ENCODE measurements at places on chromosomes 2 and 18.

- DNase-seq, result no peak
Observed at GRCh38 chr2:57330447-57330846, 716.2 kb upstream of the VRK2 start.

- DNase-seq, result no peak
Observed at GRCh38 chr2:218814540-218815243, 16.9 kb downstream of the PRKAG3 start.

DNA sequence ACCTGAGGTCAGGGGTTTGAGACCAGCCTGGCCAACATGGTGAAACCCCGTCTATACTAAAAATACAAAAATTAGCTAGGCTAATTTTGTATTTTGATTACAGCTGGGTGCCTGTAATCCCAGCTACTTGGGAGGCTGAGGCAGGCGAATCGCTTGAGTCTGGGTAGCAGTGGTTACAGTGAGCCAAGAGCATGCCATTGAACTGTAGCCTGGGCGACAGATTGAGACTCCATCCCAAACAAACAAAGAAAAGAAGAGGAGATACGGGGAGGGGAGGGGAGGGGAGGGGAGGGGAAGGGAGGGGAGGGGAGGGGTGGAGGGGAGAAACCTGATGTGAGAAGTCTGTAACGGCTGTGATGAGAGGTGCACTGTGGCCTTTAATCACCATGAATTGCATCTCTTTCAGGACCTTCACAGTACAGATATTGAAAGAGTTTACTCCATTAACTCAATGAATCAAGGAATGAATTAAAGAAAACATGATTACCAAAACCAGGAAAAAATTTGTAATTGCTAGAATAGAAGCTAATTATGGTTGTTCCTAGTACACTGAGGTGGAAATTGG is 135.3 kb downstream of the CALCRL start:
- no peak for DNase-seq

DNA sequence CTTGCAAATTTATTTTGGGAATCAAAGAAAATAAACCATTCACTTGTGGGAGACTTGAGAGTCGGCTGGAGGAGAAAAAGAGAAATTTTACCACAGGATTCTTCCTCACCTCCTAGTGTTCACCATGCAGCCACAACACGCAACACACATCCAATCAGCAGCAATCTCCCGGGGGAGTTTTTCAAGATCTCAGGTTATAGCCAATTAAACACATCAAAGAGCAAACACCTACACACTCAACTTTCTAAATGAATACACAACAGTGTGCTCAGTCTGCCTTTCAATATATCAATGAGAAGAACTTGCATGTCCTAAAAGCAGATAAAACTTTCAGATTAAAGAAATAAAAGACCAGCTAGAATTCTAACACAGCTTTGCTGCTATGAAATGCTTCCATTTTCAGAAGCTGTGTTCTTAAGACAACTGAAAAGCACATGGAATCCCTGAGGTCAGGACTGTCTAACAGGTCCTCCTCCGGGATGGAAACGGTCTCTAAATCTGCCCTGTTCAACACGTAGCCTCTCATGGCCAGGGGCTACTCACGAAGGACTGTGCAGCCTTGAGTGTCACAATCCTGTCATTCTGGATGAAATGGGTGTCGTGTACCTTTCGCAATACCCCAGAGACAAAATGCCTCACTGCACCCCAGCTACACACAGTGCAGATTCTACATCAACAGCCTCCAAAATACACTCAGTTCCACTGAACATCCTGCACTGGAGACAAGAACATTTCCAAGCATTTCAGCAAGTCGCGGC is 84.2 kb downstream of the ZNF516 start:
- no peak for DNase-seq

DNA sequence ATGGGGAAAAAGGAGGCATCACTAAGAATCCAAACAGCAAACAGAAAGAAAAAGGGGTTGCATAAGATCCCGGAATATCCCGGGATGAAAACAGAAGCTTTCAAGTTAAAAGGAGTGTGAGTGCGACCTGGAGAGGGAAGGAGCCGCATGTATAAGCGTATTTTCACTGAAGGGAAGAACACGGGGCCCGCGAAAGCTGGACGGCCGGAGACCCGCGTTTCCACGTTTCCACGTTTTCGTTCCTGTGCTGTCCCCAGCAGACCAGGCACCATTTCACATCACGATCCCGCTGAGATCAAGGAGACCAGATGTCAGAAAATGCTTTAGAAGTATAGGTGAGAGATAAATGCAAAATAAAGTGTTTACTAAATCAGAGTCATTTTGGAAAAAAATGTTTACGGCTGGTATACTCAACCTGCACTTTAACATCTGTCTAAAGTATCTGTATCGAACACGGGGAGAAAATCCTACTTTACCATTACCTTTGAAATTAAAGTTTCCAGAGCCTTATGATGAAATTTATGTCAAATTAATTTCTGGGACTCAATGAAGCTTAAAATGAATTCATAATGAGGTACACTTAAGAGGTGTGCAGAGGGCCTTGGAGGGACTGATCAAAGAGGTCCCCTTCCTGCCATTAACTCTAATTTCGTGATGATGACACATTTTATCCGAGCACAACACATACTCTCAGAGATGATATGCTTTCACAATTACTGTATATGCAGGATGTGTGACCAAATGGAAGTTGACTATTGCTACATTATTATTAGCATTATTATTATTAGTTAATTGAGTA is 71.0 kb upstream of the SALL3 start:
- no peak for DNase-seq

DNA sequence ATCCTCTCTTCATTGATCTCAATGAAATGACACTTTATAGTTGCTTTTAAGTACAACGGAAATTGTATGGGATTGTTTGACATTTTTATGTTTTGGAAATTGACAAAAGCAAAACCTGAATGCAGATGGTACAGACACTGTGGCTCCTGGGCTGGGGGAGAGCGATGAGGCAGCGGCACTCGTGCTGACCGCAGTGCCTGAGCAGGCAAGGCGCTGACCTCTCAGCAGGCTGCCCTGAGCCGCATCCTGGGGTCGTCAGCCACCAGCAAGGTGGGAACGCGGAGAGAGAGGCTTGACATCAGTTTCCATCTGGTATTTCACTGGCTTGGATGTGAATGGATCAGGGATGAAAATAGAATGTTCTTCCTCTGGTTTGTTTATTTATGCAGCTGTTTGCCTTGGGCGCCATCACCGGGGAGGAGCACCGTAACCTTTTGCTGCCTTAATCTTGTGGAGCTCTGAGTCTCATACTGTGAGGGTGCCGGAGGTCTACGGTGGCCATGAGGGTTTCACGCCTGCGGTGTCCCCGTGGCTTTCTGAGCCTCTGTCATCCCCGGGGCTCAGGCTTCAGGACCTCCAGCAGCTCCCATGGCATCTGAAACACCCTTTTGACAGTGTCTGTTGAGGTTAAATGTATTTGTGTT is 94.8 kb upstream of the TPO start:
- DNase-seq, result no peak

GRCh38 chr18:48868468-48869466 is 82.0 kb downstream of the SMAD7 start:
- no peak for DNase-seq

DNA sequence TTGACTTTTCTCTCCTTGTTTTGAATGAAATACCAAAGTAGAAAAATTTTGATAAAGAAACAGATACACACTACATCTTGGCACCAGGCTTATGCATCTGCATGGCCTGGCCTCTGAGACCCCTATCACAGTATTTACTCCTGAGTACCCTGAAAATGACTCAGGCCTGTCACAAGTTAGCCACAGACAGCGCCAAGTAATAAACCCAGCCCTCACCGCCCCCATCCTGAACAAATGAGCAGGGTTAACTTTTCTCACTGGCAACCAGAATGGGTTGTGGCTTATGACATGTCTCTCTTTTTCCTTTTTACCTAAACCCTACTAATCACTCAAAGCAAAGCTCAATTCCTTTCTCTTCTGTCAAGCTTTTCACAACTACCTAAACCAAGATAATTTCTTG is 35.3 kb downstream of the SPRED2 start:
- no peak for DNase-seq

DNA sequence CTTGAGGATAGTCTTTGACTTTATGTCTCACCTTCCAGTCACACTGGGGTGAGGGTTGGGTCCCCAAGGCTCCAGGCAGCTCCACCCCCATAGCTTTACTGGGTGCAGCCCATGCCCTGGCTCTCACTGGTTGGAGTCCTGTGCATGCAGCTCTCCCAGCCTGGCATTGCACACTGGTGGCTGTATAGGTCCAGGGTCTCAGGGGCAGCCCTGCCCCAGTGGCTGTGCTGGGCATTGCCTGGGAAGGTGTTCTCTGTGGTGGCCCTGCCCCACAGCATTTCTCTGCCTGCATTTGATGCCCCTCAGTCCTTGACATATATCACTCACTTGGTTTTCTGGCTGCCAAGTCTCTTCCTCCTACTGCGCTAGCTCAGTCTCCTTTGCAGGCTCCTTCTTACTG is 21.2 kb downstream of the MPHOSPH10 start:
- DNase-seq, result no peak

- DNase-seq, result no peak
Observed at GRCh38 chr2:229096409-229097066, 174.5 kb downstream of the PID1 start.

- DNase-seq, result no peak
Observed at GRCh38 chr2:83069724-83070123, 1389.4 kb downstream of the SUCLG1 start.

DNA sequence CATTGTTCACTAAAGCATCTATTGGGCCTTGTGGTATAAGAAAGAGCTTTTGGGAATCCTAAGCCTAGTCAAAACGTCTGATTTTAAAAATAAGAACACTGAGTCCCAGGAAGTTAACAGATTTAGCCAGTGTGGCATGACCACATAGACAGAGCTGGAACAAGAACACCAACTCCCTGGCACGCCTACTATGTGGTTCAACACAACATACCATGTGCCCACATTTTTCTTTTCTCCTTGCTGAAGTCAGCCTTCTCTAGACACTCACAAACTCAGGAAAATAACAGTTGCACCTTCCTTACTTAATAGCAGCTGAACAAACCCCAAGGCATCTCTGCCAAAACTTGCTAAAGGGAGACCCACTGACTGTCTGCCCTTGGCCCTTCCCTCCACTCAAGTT is 124.8 kb downstream of the C1D start:
- DNase-seq, result no peak

- DNase-seq, result no peak
Observed at GRCh38 chr2:152470861-152471854, 136.2 kb downstream of the FMNL2 start.

GRCh38 chr2:11697103-11697871 is 27.3 kb upstream of the NTSR2 start:
- no peak for DNase-seq

GRCh38 chr2:16816016-16816415 is 150.4 kb upstream of the CYRIA start:
- no peak for DNase-seq

DNA sequence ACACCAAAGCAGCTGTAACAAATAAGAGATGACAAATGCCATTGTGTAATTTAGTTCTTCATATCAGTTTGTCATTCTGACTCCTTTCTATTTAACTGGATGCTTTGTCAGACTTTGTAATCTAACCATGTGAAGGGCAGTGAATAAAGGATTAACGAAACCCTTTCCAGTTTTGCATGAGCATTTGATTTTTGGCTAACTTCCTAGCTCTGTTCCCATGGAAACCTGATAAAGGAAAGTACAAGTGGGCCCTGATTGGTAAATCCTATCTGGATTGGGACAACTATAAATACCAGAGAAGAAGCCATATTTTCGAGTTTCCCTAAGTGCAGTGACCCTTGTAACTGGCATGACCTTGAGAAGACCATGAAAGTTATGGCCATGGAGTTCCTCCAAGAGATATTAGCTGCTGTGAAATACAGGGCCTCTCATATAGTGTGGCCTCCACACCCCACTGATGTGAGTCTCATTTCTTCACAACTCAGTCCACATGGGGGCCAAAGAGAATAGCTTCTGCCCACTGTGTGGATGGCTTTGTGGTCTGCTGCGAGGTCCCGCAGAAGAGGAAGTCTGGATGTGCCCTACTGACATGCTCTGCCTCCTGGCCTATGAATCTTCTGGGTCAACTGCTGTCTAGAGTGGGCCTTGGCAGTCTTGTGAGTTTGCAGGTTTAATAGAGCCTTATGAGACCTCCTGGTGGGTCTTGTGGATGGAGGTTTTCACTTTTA is 38.2 kb upstream of the CYP1B1 start:
- no peak for DNase-seq

DNA sequence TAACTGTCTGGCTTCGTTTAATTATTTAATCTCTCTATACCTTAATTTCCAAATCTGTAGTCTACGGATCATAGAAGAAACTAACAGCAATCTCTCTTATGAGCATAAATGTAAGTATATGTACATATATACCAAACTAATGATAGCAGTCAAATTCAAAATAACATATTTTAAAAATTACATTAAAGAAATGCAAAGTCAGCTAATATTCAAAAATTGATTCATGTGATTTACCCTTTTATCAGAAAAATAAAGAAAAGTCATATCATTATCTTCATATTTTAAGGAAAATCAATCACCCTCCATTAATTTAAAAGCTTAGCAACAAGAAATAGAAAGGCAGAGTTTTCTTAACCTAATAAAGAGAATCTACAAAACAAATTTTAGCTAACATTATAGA is 575.9 kb downstream of the IRS1 start:
- DNase-seq, result no peak

- no peak for DNase-seq
Observed at GRCh38 chr18:21897811-21898210, 157.2 kb downstream of the MIB1 start.

- DNase-seq, result no peak
Observed at GRCh38 chr2:63186331-63186730, 135.7 kb downstream of the OTX1 start.

DNA sequence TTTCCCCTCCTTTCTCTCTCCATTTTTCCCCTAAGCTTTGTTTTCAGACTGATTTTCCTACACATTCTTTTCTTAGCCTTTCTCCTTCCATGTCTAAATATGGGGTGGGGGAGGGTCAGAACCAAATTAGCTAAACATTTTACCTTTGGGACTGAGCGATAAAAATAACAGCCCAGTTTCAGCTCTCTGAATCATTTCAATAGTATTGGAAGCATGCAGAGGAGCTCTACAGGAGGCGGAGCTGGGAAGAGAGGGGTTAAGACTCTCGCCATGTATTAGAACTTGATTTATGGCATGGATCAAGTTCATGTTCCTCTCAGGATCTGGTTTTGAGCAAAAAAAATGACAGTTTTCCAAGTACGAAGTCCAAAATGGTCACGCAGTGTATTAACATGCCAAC is 109.1 kb downstream of the CPO start:
- no peak for DNase-seq

DNA sequence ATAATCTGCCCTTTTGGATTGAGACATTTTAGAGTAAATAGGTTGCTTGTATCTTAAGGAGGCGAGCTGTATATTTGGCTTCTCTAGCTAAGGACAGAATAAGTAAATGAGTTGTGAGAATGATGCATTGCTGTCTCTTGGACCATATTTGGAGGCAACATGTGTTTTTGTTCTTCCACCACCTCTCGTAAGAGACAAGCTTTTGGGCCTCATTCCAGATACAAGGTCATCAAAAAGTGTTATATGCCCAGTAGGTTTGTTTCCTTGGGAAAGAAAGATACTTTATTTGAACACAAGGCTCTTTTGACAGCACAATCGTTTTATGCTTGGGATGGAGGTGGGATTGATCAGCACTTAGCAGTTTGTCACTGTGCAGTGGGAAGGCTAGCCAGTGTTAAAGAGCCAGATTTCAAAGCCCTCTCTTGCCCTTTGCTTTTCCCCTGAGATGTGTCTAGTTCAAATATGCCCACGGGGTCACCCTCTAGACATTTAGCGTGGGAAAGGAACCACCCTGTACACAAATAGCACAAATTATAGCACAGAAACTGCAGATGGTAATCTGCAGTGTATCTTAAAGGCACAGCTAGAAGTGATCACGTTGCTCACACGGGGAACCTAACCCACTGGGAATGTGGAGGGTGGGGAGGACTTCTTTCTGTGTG is 131.3 kb downstream of the MAP4K4 start:
- DNase-seq, result no peak
